Glomerular endothelial cell (primary cell): ENCODE measurements at places on chromosomes 3 and 15.

- no peak for DNase-seq
These were observed 10.6 kb downstream of the IL17RB start for GRCh38 chr3:53856964-53857363.

- DNase-seq = no peak
These were observed 14.9 kb upstream of the ALCAM start for GRCh38 chr3:105351821-105352220.

DNA sequence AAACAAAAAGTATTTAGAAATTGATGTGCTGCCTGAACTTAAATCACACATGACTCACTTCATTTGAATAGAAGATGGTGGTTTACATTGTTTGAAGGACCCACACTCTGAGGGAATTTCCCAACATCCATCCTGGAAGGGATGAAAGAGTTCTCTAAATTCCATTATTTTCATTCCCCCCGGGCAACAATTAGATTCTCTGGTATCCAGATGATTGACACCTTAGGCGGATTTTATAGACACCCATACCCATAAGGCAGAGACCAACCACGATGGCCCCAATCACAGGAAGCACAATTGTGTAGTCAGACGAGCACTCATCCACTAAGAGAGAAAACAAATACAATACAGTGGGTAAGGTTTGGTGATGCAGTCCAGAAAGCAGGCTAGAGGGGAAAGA is 24.6 kb upstream of the MCCC1 start:
- DNase-seq = no peak

DNA sequence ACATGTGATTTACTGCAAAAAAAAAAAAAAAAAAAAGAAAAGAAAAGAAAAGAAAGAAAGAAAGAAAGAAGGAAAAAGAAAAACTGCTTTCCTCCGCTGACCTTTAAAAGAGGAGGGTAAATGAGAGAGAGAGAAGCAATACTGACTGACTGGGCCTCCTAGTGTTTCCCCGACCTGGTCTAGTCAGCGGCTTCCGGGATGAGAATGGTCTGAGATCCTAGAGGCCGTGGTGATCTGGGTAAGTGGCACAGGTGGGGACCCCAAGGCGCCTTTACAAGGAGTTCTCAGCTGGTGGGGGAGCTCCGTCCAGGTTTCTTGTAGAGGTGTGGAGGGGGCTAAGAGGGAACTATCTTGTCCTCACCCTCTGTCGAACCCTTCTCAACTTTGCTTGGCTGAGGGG is 223.1 kb downstream of the MEIS2 start:
- DNase-seq = no peak

DNA sequence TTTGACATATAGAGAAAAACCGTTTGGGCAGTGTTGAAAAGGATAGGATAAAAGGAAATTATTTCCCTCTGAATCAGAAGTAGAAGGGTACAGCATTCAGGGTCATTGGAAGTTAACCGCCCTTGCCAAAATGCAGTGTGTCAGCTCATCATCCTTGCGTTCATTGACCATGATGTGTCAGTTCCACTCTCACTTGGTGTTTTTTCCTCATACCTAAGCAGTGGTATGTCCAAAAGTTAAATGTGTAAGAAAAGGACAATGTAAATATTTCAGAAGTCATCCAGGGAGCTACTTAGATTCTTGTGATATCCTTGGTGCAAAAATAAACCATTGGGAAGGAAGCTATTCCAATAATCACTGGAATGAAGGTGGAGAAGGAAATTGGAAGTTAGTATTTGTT is 50.7 kb downstream of the MAP6D1 start:
- DNase-seq = no peak

- no peak for DNase-seq
These were observed 9.9 kb upstream of the UBL7 start for GRCh38 chr15:74470631-74471395.

DNA sequence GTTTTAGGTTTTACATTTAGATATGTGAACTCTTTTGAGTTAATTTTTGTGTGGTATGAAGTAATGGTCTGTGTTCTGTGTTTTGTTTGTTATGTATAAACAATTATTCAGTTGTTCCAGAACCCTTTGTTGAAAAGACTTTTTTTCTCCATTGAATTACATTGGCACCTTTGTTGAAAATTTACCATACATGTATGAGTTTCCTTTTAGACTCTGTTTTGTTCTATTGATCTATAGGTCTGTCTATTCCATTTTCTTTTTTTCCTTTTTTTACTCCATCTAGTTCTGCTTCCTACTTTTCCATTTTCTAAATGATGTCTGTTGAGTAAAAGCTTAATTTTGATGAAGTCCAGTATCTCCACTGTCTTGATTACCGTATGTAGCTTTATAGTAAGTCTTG is 31.4 kb downstream of the ARIH2 start:
- no peak for DNase-seq

DNA sequence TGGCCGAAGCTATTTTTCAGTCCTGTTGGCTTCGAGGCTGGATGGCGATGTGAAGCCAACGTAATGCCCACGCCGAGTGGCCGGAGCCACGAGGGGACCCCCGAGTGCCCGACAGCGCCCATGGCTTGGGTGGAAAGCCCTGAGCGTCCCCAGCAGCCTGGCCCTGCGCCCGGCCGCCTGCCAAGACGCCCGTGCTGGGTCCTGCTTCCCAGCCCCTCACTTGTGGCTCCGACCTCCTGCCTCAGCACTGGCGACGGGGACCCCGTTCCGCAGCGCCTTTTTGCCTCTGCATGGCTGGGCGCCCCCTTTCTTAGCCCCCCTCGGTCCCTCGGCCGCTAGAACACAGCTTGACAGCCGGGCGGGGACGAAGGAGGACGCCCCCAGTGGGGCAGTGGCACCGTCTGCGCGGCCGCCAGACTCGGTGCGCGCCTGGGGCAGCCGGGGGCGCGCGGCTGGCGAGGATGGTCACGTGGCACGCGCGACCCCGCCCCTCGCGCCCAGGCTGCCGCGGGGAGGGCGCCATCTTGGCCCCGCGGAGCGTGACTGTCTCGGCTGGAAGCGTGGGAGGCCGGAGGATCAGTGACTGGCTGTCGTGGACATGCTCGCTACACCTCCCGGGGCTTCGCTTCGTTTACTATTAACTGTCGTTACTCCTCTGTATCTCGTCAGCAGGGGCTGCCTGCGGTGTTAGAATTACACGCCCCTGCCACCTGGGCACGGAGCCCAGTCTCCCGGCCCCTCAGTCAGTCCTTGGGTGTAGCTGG is 626 bp upstream of the GPR176 start:
- DNase-seq = no peak

DNA sequence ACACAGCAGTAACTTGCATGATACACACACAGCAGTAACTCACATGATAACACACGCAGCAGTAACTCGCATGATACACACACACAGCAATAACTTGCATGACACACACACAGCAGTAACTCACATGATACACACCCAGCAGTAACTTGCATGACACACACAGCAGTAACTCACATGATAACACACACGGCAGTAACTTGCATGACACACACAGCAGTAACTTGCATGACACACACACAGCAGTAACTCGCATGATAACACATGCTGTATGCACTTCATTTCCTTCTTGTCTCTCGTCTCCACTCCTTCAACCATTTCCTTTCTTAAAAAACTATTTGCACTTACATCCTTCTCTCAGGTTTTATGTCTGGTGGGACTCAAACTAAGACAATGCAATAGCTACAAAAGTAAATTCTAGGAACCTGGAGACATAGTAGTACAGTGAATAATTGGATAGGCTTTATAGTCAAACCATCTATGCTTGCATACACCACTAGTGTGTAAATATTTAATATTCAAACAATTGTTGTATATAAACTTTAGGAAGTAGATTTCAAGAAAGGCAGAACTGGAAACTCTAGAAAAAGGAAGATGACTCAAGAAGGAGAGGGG is 130.8 kb downstream of the UACA start:
- no peak for DNase-seq

DNA sequence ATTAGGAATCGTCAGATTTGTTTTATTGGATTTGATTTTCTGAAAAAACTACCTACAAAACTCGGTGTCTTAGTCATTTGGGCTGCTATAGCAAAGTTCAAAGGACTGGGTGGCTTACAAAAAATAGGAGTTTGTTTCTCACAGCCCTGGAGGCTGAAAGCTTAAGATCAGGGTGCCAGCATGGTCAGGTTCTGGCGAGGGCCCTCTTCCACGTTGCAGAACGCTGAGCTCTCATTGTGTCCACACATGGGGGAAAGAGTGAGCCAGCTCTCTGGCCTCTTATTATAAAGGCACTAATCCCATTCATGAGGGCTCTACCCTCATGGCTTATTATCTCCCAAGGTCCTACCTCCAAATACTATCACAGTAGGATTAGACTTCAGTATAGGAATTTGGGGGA is 40.6 kb upstream of the MRPS22 start:
- no peak for DNase-seq

GRCh38 chr15:48384616-48385015 is 53.4 kb downstream of the DUT start:
- DNase-seq = no peak

DNA sequence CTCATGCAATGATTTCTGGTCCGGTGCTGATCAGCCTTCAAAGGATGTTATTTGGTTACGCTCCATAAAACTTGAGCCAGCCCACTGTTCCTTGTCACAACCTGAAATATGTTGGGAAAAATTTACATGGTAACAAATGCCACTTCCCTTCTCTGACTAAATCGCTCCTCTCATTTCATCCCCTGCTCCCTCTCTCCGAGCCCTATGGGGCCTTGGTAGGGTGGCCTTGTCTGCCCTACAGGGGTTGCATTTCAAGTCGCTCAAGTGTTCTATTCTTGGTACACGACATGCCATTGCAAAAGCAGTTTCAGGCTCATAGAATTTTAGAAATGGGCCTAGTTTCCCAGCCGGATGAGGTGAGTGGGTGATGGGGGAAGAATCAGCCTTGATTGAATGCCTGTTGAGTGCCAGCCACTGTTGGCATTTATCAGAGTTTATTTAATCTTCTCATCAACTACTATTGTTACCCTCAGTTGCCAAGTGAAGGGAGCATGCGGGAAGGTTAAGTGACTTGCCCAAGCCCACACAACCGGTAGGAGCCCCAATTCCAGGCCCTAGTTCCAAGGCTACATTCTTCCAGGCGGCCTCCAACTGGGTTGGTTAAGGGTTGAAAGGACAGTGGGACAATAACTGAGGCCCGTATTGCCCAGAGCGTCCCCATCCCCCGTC is 961 bp upstream of the ABHD2 start:
- no peak for DNase-seq

GRCh38 chr3:4061783-4062360 is 241.3 kb upstream of the SETMAR start:
- no peak for DNase-seq

- no peak for DNase-seq
These were observed 480.7 kb downstream of the FHIT start for GRCh38 chr3:60770532-60770931.

- DNase-seq = no peak
These were observed 195.2 kb upstream of the ARHGEF26 start for GRCh38 chr3:153925841-153926514.
